Stimulated activated CD4-positive, alpha-beta T cell treated with anti-CD3 and anti-CD28 coated beads, TNF-alpha, amount 100 ng/mL, for 24 hours (primary cell): ENCODE measurements at places on chromosomes 13 and 19.

DNA sequence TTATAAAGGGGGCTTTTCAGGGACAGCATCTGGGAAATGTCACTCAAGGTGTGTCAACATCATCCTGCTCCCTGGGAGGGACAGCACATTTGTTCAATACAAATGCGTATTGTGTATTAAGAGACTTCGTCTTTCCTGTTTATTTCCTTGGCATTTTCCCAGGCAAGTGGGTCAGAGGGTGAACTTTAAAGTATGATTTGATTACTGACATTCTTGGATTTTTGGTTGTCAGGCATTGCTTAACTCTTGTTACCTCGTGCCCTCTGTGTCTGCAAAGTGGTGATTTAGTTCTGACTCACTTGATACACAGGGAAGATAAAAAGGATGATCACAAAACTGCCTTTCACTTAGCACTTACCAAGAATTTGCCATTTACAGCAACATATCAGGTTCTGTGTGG, 292.7 kb downstream of the SUCLA2 start:
- no peak for DNase-seq

DNA sequence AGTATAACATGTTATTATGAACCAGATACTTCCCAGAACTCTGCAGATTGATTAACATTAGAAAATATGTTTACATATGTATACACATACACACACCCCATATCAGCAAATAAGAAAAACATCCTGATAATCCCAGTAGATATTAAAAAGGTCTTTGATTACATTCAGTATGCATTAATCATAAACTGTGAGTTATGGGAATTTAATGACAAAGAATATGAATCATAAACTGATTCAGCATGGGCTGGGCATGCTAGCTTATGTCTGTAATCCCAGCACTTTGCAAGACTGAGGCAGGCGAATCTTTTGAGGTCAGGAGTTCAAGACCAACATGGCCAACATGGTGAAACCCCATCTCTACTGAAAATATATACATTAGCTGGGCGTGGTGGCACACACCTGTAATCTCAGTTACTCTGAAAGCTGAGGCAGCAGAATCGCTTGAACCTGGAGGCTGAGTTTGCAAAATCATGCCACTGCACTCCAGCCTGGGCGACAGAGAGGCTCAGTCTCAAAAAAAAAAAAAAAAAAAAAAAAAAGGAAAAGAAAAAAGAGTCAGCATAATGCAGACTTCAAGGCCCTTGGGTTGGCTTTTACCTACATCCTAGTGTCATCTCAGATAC, 581.9 kb upstream of the PRR20A start:
- no peak for DNase-seq

- DNase-seq, result no peak
These were observed 185.9 kb downstream of the NALCN start for GRCh38 chr13:101230271-101230890.

- DNase-seq, result no peak
These were observed 815 bp downstream of the SPACA4 start for GRCh38 chr19:48607359-48607755.
